ENCODE measurements at places on chromosomes 3 and 15. TPM values are rescaled to one million over a fixed set of nuclear protein-coding genes. Genes with fewer than 3 reads are reported as not detected.

Gene SHC4
- total RNA-seq: 0.15 TPM

Gene SLC22A13
- not detected for total RNA-seq

Gene SLC28A2
- total RNA-seq: not detected

Gene SERINC4
- not detected for total RNA-seq

Gene CPEB1
- not detected for total RNA-seq

Gene FETUB
- total RNA-seq: not detected

Gene RPP14
- 14.4 TPM for total RNA-seq

Gene ACVR2B
- total RNA-seq: 4.0 TPM

Gene LMOD3
- total RNA-seq: under 0.01 TPM

Gene TMEM158
- total RNA-seq: 2.6 TPM

Gene WDR93
- total RNA-seq: not detected

Gene MFSD1
- 57.8 TPM for total RNA-seq

Gene IL17RC
- total RNA-seq: 21.7 TPM
